ENCODE measurements at places on chromosomes 12 and 14.

DNA sequence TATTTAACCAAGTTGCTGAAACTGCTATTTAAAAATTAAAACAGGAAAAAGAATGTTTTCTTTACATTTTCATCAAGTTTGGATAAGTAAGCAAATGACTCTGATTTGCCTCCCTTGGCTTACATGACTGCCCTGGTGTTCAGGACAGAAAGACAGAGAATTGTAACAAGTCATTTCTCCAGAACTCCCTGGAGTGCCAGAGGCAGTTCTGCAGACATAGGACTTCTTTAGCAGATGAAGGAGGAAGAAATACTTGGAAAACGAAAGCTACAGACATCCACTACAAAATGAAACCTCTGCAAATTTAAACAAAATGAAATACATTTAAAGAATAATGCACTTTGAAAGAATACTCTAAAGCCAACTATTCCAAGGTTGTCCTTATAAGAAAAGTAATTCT is 253.9 kb downstream of the LRFN5 start:
- no peak for DNase-seq

- DNase-seq, result no peak
Observed at GRCh38 chr14:91737619-91738018, 5.7 kb upstream of the CATSPERB start.

DNA sequence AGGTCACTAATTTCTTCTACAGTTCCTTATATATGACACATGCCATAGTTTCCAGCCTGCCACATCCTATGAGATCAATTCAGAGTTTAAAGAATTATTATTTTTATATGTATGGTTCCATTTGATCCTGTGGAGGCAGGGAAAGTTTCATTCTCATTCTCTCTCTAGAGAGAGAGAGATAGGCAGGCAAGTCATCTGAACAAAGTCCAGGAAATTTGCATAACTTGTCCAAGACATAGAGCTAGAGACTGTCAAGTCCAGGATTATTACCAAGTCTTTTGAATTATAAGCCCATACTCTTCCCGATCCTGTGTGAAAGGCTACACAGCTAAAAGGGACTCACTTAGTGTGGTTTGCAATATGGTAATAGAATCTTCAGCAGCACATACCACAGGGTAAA is 215.3 kb downstream of the SSPN start:
- DNase-seq, result no peak

- DNase-seq, result no peak
Observed at GRCh38 chr14:61192989-61193388, 88.1 kb downstream of the TMEM30B start.

GRCh38 chr12:15212930-15213329 is 8.3 kb downstream of the RERG start:
- peak; percentile 18 for DNase-seq

GRCh38 chr12:123055281-123055766 is 74.8 kb downstream of the ARL6IP4 start:
- no peak for DNase-seq

DNA sequence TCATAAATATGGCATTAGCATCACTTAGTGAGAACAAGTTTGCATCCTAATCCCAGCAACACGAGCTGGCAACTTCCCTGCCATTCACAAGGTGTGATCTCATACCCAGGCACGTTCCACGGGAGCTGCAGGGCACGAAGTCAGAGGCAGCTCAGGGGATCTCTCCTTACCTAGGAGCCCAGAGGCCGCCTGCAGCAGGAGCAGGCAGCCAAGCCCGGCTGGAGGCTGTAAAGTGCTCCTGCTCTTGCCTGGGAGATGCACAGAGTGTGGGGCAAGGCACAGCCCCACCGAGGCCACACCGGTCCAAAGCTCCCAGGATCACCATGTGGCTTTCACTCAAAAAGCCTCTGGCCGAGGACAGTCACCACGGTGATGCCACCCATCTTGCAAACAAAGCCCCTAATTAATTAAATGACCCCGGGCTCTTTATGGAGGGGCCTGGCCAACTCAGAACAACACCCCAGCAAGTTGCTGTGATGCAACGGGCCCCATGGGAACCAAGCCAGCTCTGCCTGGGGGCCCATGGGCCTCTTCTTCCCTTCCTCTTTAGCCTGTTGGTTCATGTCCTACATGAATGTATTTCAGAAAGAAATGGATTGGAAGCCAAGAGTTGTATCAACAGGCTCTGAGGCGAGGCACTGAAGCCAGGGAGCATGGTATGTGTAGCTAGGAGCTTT is 26.5 kb downstream of the NUAK1 start:
- DNase-seq, result no peak

DNA sequence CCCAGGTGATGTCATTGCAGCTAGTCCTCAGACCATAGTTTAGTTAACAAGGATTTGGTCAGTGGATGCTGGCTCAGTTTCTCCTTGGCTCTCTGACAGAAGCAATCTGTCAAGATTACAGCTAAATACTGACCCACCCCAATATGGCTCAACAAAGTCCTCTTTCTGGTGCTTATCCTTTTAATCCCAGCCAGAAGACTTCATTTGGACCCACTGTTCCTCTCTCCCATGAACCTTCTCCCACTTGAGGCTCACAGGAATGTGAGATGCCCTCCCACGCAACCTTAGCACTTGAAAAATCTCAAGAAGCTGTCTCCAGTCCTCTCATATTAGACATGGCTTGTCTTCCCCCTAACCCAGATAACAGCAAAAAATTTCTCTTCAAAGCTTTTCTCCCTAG is 47.7 kb downstream of the C12orf50 start:
- DNase-seq, result no peak

GRCh38 chr14:98244162-98244948 is 1027.6 kb downstream of the BCL11B start:
- DNase-seq, result no peak

DNA sequence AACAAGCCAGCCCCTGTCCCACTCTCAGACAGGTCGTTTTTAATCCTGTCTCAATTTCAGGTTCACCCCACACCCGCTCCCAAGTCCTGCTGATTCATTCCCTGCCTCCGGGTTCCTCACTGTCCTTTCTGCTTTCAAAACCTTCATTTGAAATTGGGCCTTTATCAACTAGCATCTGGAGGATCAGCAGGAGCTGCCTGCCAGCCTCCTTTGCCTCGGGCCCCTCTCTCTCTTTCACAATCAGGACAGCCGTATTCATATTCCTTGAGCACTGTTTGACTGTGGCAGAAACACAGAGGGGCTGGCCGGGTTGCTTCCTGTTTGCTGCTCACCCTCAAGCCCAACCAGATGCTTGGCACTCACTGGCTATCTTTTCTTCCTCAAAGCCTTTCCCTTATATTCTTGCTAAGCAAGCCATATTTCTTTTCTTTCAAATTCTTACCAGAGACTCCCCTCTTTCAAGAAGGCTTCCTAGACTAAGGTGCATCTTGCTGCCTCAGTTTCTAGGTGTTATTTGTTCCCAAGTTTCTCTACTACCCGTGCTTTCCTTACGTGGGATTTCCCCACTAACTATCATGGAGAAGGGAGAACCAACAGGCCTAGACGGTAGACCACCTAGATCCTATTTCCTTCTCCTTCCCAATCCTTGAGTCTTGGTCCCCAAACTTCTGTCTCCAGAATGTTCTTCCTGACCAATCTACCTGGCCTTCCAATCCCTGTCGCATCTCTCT is 3.0 kb downstream of the GALNT6 start:
- DNase-seq, result no peak

GRCh38 chr12:86513226-86513625 is 257.0 kb upstream of the MGAT4C start:
- no peak for DNase-seq

DNA sequence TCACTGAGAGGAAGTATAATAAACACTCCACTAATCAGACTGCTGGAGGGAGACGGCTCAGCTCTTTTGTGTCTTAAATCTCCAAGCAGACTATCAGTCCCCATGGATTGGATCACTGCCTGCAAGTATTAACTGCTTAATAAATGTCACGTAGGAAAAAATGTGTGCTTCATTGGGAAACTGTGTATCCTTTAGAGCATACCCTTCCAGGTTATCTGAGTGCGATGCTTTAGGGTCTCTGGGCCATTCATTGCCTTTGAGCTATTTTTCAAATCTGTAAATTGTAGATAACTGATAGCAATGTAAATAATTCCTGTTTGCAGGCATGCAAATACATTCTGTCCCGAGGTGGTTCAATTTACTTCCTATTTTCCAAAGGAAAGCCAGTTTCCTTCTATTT is 45.0 kb upstream of the VASH1 start:
- no peak for DNase-seq

DNA sequence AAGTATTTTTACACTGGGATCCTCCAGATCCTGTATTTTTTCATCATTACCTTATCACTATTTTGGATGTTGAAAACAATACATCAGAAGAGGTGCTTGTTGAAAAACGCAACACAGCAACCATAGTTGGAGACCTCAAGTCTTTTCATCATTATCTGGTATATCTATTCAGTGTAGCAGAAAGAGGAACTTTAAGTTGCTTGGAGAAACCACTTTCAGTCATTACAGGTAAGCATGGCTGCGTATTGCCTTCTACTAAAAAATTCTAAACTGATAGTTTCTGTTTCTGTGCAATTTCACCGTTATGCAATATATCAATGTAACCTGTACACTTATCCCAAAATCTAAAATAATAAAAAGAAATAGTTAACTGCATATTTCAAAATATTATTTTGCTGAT is 32.2 kb upstream of the PTPRQ start:
- no peak for DNase-seq

GRCh38 chr14:51419685-51420084 is 179.6 kb downstream of the TMX1 start:
- no peak for DNase-seq

GRCh38 chr12:97109441-97109840 is 202.4 kb downstream of the NEDD1 start:
- DNase-seq, result no peak

- no peak for DNase-seq
Observed at GRCh38 chr12:98425859-98426258, 89.5 kb upstream of the TMPO start.

DNA sequence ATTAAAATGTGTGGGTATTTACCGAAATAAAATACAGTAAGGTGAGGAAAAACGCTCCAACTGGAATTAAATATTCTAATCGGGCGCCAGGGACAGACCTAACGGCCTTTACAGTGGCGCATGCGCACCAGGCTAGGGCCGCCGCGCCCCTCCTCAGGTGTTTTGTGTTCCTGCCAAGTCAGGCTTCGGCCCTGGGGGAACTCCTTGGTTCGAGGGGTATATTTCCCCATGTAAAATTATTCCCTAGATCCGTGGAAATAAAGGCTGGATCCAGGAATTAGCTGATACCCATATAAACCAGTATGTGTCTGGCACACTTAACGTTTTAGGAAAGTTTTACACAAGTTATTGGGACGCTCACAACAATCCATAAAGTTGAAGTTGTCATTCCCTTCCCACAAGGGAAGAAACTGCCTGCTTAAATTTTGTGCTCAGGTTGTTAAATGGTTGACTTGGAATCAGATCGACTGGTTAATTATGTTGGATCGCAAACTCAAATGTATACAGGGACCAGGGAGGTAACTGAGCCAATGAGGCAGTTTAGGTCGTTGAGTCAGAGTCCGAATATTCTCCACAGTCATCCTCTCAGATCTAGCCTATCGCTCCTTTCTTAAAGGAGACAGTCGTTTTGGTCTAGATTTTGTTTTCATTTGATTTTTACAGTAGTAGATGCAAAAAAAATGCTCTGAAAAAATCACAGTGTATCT is 621 bp upstream of the ANAPC7 start:
- peak; percentile 76 for DNase-seq

- DNase-seq, result no peak
Observed at GRCh38 chr12:2095878-2096277, 43.1 kb downstream of the CACNA1C start.

GRCh38 chr14:45526715-45527549 is 273.9 kb upstream of the MIS18BP1 start:
- DNase-seq, result peak; percentile 0

DNA sequence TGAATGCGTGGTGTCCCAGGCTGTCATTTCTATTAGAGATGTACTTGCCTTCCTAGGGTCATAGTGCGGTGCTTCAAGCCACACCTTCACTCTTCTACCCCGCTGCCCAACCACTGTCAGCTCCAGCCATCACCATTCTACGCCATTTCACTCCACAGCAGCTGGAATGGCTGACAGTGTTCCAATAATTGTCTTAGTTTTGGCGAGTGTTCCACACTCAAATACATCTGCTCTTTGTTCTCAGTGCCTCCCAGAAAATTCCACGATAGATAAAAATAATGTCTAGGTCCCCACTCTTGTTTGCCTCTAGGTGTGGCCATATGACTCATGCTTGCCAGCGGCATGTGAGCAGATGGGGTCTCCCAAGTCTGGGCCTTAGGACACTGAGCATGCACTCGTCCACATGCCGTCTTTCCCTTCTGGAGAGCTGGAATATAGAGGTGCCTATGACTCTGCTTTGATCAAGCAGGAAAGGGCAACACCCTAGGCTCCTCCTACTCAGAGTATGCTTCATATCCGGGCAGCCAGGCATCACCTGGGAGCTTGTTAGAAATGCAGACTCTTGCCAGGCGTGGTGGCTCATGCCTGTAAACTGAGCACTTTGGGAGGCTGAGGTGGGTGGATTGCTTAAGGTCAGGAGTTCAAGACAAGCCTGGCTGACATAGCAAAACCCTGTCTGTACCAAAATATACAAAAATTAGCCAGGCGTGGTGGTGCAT is 163.0 kb downstream of the BRMS1L start:
- no peak for DNase-seq

- DNase-seq, result no peak
Observed at GRCh38 chr12:110109037-110109836, 14.9 kb upstream of the IFT81 start.

- DNase-seq, result peak; percentile 8
Observed at GRCh38 chr12:45789025-45789424, 59.5 kb downstream of the ARID2 start.

- DNase-seq, result no peak
Observed at GRCh38 chr12:19547271-19547671, 108.0 kb downstream of the AEBP2 start.

DNA sequence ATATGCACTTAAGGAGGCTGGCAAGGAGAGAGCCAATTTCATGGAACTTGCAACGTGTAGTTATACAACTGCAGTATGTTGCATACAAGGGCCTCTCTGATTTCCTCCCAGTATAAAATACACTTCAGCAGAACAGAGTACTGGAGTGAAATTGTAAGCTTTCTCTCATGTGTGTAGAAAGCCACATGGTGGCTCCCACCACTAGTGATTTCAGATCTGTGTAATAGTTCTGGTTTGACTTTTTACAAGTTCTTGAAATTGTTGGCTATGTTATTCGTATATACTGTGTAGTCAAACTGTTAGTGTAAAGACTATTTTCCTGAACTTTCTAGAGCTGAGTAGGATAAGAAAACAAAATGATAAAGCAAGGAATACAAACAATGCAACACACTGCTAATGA is 16.4 kb upstream of the LMO3 start:
- DNase-seq, result no peak

DNA sequence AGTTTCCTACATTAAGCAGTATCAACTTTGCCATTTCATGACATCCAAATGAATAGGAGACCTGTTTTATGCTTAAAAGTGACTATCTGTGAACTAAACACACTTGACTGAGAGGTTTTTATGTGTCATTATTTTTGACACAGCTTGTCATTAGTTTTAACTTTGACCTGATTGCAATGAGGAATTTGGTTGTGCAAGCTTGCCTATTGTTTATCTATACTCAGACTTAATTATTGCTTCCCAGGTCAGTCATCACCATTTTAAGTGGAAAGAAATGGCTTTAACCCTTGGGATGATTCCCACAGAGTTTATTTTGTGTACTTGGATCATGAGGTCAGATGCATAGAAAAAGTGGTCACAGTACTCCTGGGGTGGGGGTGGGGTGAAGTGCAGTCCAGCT is 171.0 kb upstream of the PRICKLE1 start:
- DNase-seq, result no peak
